Spinal cord (tissue), 10 donors: ENCODE measurements at places on chromosomes 3 and 15. TPM values are rescaled to one million over a fixed set of nuclear protein-coding genes. Genes with fewer than 3 reads are reported as not detected.

Gene GOLGA8N
- total RNA-seq: 10.5 TPM

Gene CAMKV
- total RNA-seq: 17.1 TPM

Gene TTC21A
- total RNA-seq: 5.3 TPM

Gene FMN1
- 4.5 TPM for total RNA-seq

- H3K4me1 ChIP-seq: peaks cover 18% of the 10 kb centered on the region
- H3K36me3 ChIP-seq: no peaks in the 10 kb centered on the region
- H3K27ac ChIP-seq: no peak overlapping the region
- H3K27me3 ChIP-seq: no peaks in the 10 kb centered on the region
Observed at GRCh38 chr15:100764778-100765466, 114.7 kb upstream of the ALDH1A3 start.

DNA sequence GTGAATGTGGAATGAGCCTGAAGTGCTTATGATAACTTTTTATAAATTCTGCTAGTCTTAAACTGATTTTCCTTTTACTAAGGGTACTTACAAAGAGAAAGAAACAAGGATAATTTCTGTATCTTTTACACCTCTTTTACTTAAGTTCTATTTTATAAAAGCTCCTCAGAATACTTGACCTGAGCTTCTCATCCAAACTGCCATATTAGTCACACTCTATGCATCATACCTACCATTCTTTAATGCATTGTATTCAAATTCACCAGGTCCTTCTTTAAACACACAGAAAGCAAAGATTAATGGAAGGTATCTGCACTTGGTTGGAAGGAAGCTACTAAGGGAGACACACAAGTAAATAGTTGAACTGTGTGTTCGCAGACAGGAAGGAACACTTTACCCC is 1.6 kb upstream of the TOPAZ1 start:
- no peaks in the 10 kb centered on the region for H3K36me3 ChIP-seq
- H3K4me3 ChIP-seq: no peak overlapping the region
- no peak for DNase-seq
- no peaks in the 10 kb centered on the region for H3K27me3 ChIP-seq
- no peaks in the 10 kb centered on the region for H3K4me1 ChIP-seq

GRCh38 chr3:138433892-138434275 is 532 bp upstream of the ESYT3 start:
- DNase-seq: no peak
- H3K4me3 ChIP-seq: no peak overlapping the region
- peaks cover 23% of the 10 kb centered on the region for H3K4me1 ChIP-seq
- no peaks in the 10 kb centered on the region for H3K36me3 ChIP-seq

DNA sequence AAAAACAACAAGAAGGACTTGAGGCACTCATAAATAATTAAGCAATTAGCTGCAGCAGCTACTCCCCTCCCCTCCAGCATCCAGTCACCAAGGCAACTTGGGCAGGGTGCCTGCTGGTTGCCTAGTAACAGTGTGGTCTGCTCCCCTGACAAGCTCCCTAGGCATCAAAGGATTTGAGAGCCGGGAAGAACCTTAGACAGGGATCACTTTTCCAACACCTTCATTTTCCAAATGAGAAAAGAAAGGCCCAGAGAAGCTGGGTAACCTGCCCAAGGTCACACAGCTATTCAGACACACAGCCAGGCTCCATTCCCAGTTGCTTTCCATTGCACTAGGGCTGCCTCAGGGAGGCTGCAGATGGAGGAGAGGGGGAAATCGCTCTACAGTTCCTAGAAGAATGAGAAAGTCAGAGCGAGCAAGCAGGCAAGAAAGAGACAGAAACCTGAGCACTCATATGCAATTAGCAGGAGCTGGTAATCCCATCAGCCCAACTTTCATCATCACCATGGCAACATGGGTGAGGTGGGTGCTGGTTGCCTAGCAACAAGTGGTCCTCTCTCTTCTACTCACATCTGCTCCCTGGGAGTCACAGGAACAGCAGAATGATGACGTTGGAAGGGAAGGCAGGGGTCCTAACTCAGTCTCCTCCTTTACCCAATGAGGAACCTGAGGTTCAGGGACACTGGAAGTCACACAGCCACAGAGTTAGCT is 3.6 kb upstream of the EIF4E3 start:
- H3K4me1 ChIP-seq: peaks cover 31% of the 10 kb centered on the region
- no peak overlapping the region for H3K27ac ChIP-seq
- H3K4me3 ChIP-seq: no peak overlapping the region
- H3K36me3 ChIP-seq: no peaks in the 10 kb centered on the region

GRCh38 chr15:51289290-51289689 is 49.1 kb downstream of the CYP19A1 start:
- H3K4me3 ChIP-seq: no peak overlapping the region
- H3K27me3 ChIP-seq: no peaks in the 10 kb centered on the region
- H3K36me3 ChIP-seq: no peaks in the 10 kb centered on the region
- no peak overlapping the region for H3K27ac ChIP-seq

GRCh38 chr3:64259636-64260035 is 34.4 kb upstream of the PRICKLE2 start:
- H3K36me3 ChIP-seq: no peaks in the 10 kb centered on the region
- DNase-seq: no peak
- H3K27me3 ChIP-seq: no peaks in the 10 kb centered on the region
- H3K27ac ChIP-seq: no peak overlapping the region

DNA sequence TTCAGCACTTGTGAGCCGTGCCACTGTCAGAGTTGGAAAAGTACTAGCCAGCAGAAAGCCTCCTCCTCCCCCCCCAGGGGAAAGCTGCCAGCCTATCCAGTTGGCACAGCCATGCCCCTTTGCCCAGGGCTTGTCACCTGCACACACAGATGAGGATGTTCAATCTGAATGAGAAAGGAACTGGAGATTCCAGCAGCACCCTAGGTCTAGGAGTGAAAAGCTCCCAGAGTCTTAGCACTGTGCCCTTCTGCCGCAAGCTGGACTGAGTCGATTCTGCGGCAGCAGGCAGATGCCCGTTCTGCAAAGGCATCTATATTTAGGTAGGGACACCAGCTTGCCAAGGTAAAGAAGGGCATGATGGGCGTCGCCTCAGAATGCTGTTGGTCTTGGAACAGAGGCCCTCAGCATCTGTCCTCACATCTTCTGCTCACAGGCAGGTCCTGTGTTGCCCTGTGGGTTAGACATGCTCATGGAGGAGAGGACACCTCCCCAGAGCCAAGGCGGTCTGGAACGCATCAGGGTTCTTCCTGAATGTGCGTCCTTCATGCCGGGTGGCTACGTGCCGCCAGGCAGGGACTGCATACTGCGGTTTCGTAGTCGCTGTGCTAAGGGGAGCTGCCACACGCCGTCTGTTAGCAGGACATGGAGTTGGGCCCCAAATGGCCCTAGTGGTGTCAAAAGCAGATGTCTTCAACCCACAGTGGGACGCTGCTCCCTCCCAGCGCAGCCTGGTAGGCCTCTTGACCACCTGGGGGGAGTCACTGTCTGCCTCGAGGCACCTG is 109.5 kb downstream of the VGLL4 start:
- H3K4me1 ChIP-seq: peaks cover 41% of the 10 kb centered on the region
- H3K4me3 ChIP-seq: no peak overlapping the region
- no peaks in the 10 kb centered on the region for H3K36me3 ChIP-seq
- DNase-seq: no peak

GRCh38 chr3:184155644-184156521 is 706 bp downstream of the DVL3 start:
- H3K36me3 ChIP-seq: peaks cover 7% of the 10 kb centered on the region
- H3K27ac ChIP-seq: peak overlapping the region; percentile 85
- H3K4me1 ChIP-seq: peaks cover 34% of the 10 kb centered on the region
- peak overlapping the region; percentile 91 for H3K4me3 ChIP-seq

GRCh38 chr3:143302638-143303171 is 183.1 kb downstream of the CHST2 start:
- H3K4me3 ChIP-seq: no peak overlapping the region
- H3K4me1 ChIP-seq: no peaks in the 10 kb centered on the region
- H3K36me3 ChIP-seq: no peaks in the 10 kb centered on the region
- no peak overlapping the region for H3K27ac ChIP-seq
- DNase-seq: peak; percentile 28

DNA sequence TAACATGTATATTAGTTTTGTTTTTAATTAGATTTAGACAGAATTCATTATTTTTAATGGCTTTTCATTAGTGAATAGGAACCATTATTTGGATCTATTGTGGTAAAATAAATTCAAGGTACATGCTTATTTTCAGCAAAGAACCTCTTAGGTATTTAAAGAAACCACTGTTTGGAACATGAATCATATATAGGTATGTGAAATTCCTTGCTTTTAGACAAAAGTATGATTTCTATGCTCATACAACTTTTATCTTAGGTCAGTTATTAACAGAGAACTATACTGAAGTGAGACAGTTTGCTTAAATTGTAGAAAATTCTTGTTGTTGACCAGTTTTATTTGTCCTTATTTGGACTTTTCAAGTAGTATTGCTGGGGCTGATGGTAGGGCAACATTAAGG is 389.9 kb downstream of the FEZF2 start:
- no peak overlapping the region for H3K4me3 ChIP-seq
- no peak overlapping the region for H3K27ac ChIP-seq
- no peaks in the 10 kb centered on the region for H3K27me3 ChIP-seq

DNA sequence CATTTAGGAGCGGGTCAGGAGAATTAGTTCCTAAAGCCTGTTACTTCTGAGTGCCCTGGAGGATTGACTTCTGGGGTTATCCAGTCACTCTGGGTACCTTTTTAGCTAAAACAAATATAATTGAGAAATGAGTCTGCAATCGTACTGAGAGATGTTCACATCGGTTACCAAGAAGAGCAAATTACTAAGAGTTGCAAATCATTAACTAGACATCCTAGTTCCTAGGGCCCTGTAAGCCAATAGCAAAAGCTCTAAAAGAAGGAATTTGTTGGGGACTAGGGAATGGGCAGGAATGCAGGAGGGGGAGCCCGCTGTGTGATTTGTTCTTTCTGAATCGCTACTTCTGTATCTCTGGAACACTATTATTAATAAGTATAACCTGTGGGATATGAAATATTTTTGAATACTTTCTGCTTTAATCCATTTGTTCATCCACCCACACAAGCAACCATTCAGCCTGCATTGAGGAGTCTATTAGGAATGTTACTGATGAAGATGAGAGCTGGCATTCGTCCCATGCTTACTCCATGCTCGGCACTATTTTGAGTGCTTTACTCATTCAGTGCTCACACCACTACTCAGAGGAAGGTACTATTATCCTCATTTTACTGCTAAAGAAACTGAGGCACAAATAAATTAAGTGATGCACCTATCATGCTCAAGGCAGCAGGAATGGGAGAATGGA is 31.5 kb upstream of the KY start:
- no peak for DNase-seq
- H3K27ac ChIP-seq: no peak overlapping the region
- no peaks in the 10 kb centered on the region for H3K36me3 ChIP-seq
- no peak overlapping the region for H3K4me3 ChIP-seq

GRCh38 chr3:177378168-177378567 is 180.9 kb upstream of the TBL1XR1 start:
- H3K4me1 ChIP-seq: no peaks in the 10 kb centered on the region
- no peak overlapping the region for H3K27ac ChIP-seq
- no peak overlapping the region for H3K4me3 ChIP-seq
- DNase-seq: no peak

- peak; percentile 50 for DNase-seq
- peak overlapping the region; percentile 87 for H3K27ac ChIP-seq
- H3K4me1 ChIP-seq: peaks cover 18% of the 10 kb centered on the region
- H3K4me3 ChIP-seq: peak overlapping the region; percentile 47
- H3K36me3 ChIP-seq: no peaks in the 10 kb centered on the region
- H3K27me3 ChIP-seq: no peaks in the 10 kb centered on the region
Observed at GRCh38 chr3:170355738-170356595, 1.5 kb upstream of the SKIL start.

- H3K27me3 ChIP-seq: no peaks in the 10 kb centered on the region
- no peak overlapping the region for H3K4me3 ChIP-seq
- no peak overlapping the region for H3K27ac ChIP-seq
- no peaks in the 10 kb centered on the region for H3K4me1 ChIP-seq
Observed at GRCh38 chr15:34820110-34820509, 24.8 kb upstream of the ACTC1 start.

- no peak for DNase-seq
- no peak overlapping the region for H3K27ac ChIP-seq
- no peaks in the 10 kb centered on the region for H3K27me3 ChIP-seq
- H3K4me1 ChIP-seq: no peaks in the 10 kb centered on the region
- H3K36me3 ChIP-seq: no peaks in the 10 kb centered on the region
Observed at GRCh38 chr3:140758791-140759444, 81.1 kb downstream of the TRIM42 start.

DNA sequence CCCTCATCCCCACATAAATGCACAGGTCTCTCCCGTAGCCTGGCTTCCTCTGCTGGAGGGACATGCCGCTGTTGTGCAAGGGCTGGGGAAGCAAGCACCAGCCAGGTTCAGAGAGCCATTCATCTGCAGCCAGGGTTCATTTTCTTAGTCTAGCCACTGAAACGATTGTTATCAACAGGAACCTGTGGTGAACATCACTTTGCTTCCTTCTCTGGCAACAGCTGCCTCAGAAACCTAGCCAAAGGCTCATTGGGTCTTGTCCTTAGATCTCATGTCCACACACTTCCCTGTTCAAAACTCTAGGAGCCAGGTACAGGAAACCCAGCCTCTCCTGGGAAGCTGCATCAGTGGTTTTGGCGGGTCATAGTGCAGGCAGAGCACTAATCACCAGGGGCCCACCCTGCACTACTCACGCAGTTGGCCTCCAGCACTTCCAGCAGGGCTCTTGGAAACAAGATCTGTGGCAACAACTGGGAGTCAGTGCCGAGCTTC is 47.0 kb downstream of the OXNAD1 start:
- no peak overlapping the region for H3K27ac ChIP-seq
- DNase-seq: no peak
- no peaks in the 10 kb centered on the region for H3K4me1 ChIP-seq
- peaks cover 11% of the 10 kb centered on the region for H3K36me3 ChIP-seq

DNA sequence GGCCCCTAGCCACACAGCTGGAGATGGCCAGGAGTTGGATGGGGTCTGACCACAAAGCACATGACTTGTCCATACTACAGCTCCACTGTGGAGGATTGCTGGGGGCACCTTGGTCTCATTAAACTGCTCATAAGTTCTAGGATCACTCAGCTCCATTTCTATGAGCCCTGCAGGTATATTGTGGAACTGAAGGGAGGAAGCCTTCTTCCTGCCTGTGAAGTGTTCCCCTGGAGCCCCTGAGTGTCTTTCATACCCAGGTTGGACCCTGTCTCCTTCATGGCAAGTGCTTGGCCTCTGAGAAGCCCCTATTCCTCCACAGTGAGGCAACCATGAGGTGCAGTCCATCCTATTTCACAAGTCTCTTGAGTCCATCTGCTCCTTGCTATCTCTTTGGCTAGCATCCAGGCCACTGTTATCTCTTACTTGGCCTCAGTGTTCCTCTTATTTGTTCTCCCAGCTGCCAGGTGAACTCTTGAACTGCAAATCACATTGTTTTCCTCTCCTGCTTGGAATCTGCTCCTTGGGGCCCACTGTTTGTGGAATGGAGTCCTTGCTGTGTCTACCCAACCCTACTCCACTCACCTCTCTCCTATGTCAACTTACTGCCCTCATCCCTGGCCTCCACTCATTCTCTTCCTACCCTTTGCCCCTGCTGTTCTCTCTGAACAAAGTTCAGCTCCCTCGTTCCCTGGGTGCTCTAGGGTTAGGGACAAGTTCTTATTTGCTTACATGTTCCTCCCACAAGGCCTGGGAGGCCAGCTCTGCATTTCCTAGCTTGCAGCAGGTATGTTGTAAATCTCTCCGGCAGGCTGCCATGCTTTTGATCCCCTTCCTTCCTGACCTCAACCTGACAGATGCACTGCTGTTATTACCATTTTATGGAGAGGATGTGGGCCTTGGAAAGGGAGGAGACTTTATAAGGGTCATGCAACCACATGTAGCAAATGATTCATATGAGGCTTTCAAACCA is 1.2 kb downstream of the ACOX2 start:
- H3K36me3 ChIP-seq: peaks cover 5% of the 10 kb centered on the region
- no peak overlapping the region for H3K4me3 ChIP-seq
- no peak for DNase-seq
- H3K27ac ChIP-seq: no peak overlapping the region
- H3K27me3 ChIP-seq: no peaks in the 10 kb centered on the region
- peaks cover 19% of the 10 kb centered on the region for H3K4me1 ChIP-seq
